ENCODE measurements at places on chromosomes 7 and 10.
A peak's percentile ranks its signal among the peaks of the same experiment; 100 is the strongest.

- DNase-seq = no peak
These were observed 1.0 kb upstream of the DENND2A start for GRCh38 chr7:140641524-140642195.

DNA sequence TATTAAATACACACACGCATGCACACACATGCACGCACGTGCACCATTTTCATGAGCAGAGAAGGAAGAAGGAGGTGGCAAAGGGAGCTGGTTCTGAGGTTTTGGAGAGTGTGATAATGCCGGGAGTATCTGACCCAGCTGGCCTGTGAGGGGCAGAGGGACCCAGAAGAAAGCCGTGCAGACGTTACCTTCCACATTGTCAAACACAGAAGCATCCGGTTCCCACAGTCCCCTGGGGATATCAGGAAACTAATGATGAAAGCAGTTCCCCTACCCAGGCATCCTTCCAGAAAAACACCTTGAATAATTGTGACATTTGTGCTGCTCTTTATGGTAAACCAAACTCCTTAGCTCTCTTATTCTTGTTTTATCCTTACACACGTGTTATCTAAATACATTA lies 85.7 kb upstream of the FAM180A start:
- no peak for DNase-seq

DNA sequence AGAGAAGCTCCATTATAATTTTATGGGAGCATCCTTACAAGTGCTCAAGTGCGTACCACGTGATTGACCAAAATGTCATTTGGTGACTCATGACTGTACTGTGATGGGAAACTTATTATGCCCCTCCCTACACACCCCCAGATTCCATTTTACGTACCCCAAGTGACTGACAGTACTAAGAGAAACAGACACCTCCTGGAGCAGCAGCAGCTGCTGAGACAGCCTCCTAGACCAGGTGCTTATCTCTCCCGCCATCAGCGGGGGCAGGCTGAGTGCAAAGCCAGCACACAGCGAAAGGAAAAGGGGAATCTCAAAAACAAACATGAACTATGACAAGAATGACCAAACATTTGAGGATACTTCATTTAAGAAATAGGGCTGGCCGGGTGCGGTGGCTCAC lies 4.2 kb upstream of the ADAM12 start:
- DNase-seq = no peak

DNA sequence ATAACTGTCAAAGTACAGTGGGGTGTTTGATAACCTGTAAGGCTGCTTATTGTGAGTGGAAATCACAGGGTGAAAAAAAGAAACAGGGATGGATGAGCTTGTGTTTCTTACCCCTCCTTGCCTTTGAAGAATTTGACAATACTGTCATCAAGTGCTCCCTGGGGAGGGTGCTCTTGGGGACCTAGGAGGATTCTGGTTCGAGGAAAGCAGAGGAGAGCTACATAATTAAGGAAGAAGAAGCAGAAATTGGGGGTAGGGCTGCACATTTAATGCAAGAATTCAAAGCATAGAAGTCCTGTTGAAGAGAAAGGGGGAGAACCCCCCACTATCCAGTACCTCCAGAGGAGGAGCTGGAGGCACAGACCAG lies 208.1 kb upstream of the PHYHIPL start:
- no peak for DNase-seq

- DNase-seq = peak; percentile 88
These were observed at the start of gene EPDR1 for GRCh38 chr7:37920305-37920848. TSS of gene EPDR1 (plus strand) at chr7:37920640. CDS start at chr7:37920940, 300 bp downstream.

DNA sequence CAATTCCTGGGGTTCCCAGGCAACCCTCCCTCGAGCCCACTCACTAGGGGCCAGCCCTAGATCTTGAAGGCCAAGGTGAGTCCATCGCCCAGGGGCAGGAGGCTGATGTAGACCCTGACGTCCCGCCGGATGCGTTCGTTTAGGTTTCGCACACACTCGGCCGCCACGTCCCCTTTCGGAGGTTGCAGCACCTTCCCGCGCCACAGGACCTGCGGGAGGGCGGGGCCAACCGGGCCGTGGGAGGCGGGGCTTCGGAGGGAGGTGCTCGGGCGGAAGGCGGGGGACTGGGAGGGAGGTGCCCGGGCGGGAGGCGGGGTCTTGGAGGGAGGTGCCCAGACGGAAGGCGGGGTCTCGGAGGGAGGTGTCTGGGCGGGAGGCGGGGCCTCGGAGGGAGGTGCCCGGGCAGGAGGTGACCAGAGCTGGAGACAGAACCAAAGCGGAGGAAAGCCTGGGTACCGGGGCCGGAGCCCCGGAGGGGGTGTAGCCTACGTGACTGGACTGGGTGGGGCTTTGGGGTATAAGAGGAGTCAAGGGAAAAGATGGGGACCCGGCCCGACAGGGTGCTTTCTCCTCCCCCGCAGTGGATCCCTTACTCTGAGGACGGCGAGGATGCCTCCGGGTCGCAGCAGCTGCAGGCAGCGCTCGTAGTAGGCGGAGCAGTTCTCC lies 1.6 kb downstream of the COMTD1 start:
- peak; percentile 45 for DNase-seq

DNA sequence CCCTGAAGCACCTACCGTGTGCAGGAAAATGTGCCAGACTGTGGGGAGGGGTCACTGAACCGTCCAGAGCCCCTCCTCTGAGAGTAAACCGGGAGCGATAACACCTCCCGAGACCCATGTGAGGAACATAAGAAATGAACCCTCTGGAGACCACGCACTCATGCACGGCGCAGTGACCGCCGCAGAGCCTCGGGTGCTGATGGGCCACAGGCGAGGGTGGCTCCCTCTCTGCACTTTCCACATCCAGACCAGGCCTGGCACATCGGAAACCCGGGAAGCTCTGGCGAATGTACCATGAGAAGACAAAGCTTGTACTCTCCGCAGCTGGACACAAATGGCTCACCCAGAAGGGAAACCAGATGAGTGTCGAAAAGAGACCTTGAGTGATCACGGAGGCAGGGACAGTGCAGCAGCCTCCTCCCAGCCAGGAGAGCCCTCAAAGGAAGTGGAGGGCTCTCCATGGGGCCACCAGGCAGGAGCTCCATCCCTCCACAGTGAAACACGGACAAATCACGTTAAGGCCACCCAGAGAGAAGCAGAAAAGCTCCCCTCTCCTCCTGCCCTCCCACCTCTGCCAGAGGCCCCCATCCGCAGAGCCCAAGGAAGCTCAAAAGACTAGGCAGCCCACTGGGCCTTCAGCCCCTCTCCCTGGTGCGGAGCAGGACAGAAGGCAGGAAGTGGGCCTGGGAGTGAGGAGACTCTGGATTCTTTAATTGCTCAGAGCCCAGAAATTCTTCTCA lies 178.1 kb upstream of the PPP2R2D start:
- no peak for DNase-seq

DNA sequence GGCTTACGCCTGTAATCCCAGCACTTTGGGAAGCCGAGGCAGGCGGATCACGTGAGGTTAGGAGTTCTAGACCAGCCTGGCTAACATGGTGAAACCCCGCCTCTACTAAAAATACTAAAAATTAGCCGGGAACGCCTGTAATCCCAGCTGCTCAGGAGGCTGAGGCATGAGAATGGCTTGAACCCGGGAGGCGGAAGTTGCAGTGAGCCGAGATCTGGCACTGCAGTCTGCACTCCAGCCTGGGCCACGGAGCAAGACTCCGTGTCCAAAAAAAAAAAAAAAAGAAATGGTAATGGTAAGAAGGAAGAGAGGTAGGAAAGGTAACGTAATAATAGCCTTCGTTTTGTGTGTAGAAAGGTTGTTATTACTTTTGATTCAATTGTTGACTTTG lies 1.2 kb downstream of the HSPA14 start:
- DNase-seq = no peak

GRCh38 chr10:48940958-48941357 lies 1.3 kb upstream of the LRRC18 start:
- DNase-seq = no peak

DNA sequence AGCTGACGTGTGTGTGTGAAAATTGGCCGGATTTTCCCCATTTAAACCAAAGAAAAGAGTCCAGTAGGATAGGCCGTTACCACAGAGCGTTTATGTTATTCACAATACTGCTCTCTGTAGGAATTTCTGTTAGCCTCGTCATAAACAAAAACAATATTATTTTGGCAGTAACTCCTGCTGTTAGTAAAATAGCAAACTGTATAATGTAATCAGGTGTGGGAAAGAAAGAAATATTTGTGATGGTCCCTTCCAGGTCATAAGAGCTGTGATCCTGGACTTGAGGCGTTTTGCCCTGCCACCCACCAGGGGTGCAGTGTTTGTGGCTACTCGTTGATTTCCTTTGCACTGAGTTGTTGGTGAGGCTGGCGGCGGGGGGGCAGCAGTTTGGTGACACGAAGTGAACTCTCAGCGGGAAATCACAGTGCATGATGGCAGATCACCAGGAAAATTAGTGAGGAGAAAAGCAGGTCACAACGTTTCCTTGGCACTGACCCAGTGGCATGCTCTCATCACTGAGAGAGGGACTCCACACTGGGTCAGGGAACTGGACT lies 2.8 kb downstream of the EEPD1 start:
- DNase-seq = no peak

- no peak for DNase-seq
These were observed 101.6 kb upstream of the PLXNA4 start for GRCh38 chr7:132677918-132678317.

GRCh38 chr7:1160670-1161021 lies 650 bp upstream of the ZFAND2A start:
- DNase-seq = peak; percentile 73

GRCh38 chr10:49115796-49116508 lies 630 bp upstream of the VSTM4 start:
- DNase-seq = no peak

GRCh38 chr7:12788591-12788990 lies 101.2 kb downstream of the ARL4A start:
- no peak for DNase-seq

GRCh38 chr10:95406651-95407280 lies 116.0 kb upstream of the PDLIM1 start:
- DNase-seq = peak; percentile 77

DNA sequence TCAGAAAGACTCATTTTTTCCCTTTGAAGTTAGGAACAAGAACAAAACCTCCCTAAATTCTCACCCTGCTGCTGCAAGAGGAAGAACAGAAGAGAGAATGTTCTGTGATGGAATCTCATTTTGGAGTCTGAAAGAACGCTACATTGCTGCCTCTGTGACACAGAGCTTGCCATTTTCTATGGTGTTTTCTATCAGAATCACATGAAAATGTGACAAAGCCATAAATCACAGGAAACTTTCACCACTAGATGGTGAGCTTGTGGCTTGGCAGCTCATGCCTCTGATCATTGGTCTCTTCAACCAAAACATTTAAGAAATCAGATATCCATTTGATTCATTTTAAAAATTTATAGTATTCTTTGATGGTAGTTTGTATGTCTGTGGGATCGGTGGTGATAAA lies 82.9 kb downstream of the CADPS2 start:
- DNase-seq = no peak

DNA sequence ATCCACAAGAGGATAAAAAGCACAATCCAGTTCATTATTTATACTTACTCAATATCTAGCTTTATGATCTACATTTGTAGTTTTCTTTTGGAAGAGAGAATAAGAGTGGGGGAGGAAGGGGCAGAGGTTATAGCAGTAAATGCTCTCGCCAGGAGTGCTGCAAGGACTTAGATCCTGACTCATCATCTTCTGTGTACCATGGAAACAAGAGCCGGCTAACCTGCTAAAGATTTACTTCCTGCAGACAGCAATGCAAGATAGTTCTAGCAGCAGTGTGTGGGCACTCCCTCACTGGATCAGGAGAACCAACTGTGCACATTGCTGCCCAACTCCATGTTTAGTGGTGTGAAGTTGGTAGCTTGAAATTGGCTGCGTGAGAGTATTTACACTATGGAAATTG lies 47.7 kb upstream of the TRIL start:
- DNase-seq = no peak

DNA sequence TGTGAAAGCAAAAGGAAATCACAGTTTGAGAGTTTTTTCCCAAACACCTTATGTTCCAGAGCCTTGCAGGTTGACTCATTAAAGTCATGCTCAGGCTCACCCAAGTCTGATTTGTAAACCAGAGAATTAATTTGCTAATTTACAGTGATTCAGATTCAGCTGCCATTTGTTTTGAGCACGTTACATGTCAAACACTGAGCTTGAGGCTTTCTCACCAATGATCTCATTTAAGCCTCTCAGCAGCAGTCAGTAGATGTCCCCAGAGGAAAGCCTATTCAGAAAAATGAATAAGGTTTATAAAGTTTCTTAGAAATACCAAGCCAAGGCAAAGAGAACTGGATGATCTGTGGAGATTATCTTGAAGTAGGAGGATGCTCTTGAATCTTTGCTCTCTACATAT lies 420.4 kb downstream of the HTR7 start:
- no peak for DNase-seq

DNA sequence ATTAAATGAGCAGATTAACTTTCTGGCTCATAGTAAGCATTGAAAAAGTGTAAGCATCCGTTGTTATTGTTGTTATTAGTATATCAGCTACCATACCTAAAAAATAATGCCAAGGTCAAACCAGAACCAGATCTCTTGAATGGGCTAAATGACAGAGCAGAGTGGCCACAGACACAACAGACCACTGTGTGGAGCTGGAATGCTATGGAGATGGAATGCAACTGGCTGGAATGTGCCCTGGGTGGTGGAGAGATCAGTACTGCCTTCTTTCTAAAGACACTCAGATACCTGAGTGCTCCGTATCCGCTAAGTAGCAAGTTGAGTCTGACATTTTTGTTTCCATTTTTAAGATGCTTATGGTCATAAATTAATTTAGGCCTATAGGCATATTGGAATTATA lies 20.5 kb upstream of the DNAJB12 start:
- no peak for DNase-seq

- DNase-seq = no peak
These were observed at the start of gene TFR2 for GRCh38 chr7:100641463-100641859. TSS of gene TFR2 (minus strand) at chr7:100641552. CDS start at chr7:100641509, 43 bp downstream.

- DNase-seq = no peak
These were observed 192.4 kb downstream of the MAD1L1 start for GRCh38 chr7:2040201-2040892.

- no peak for DNase-seq
These were observed 2.9 kb upstream of the ZNF467 start for GRCh38 chr7:149776289-149776688.

GRCh38 chr10:102773986-102774385 lies 30.2 kb downstream of the WBP1L start:
- DNase-seq = no peak

GRCh38 chr7:104096683-104097082 lies 107.2 kb upstream of the RELN start:
- no peak for DNase-seq

GRCh38 chr7:22093001-22093400 lies 147.3 kb upstream of the CDCA7L start:
- no peak for DNase-seq

DNA sequence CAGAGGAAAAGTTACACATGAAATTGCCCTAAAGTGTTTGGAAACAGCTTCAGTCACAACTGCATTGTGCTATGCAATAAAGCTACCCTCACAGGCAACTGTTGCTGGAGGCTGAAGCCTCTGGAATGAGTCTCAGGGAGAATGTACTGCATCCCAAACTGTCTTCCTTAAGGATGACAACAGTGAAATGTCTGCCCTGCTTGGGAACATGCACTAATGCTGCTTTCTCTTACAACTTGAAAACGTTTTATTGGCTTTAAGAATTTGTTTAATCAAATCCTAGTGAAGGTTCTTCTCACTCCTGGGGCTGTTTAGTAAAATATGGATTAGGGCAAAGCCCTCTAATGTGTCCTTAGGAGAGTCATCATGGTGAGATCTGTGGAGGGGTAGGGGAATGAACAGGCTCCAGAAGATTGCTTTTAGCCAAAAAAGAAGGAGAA lies 215.4 kb downstream of the TWIST1 start:
- DNase-seq = no peak
